ENCODE measurements at places on chromosomes 2 and 18. TPM values are rescaled to one million over a fixed set of nuclear protein-coding genes. Genes with fewer than 3 reads are reported as not detected.

Gene TUBA3E
- not detected for total RNA-seq

Gene HOXD13
- not detected for total RNA-seq

Gene NDUFAF7
- total RNA-seq, result 20.2 TPM

Gene CD8B
- 0.80 TPM for total RNA-seq

Gene PCARE
- total RNA-seq, result not detected

All from T-helper 2 cell treated with Interferon-gamma antibody and Interleukin-4, amounts not matched to agents 100 ng/mL and 5 ng/mL, for 36 hours (primary cell).